Hematopoietic multipotent progenitor cell treated with erythropoietin and hydrocortisone succinate and interleukin-3 and kit ligand, for 8 days (in vitro differentiated cells): ENCODE measurements at places on chromosomes 11 and 22.
A peak's percentile ranks its signal among the peaks of the same experiment; 100 is the strongest.

GRCh38 chr22:24845041-24845898, 39.3 kb downstream of the SGSM1 start:
- DNase-seq: no peak

DNA sequence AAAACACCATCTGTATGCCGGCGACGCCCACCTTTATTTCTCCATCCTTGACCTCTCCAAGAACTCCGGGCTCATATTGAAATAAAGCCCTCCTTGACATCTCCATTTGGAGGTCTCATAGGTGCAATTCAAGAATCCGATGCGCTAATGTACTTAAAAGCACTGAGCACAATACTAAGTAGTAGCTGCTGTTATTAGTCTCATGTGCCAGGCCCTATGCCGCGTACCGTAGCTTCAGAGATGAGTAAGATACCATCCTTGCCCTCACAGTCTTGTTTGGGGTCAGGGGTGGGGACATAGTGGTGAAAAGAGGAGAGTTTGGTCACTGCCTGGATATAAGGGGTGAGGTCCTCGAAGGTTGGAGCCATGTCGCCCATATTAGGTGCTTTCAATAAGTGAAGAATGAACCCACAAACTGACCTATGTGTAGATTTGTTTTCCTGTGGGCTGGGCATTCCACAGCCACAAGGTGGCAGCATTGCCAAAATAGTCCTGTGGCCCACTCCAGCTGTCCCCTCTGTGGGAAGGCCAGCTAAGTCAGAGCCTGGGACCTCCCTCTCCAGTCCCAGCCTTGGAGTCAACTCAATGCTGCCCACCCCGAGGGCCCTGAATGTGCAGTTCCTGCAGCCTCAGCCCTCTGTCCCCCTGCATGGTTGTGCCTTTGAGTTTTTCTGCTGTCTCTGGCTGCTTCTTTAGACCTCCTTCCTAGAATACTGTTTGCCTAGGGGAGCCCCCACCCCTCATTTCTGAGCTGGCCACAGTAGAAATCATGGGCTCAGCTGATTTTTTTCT, 6.5 kb downstream of the DCPS start:
- peak; percentile 79 for DNase-seq

- no peak for DNase-seq
These were observed 115.0 kb downstream of the GGTLC2 start for GRCh38 chr22:22759371-22759770.

DNA sequence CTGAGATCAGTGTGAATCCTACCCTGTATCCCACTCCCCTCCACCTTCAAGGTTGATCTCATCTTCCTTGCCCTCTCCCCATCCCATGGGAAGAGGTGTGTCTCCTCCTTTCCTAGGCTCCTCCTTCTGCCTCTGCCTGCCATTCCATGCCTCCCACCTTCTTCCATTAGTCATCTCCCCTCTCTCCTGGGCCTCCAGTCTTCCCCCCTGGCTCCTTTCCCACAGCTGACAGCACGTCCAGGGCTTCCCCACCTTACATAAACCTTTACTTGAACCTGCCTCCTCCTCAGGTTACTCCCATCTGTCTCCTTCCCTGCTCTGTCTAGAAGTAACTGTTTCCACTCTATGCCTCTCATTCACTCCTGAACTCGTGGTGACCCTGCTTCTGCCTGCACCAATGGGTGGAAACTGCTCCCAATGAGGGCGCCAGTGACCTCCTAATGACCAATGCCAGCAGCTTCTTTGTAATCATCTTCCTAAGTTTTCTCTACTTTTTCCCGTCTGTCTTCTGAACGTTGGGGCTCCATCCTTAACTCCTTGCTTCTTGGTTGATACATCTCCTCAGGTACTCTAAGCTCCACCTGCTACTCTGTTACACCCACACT, 266.9 kb upstream of the NARS2 start:
- DNase-seq: no peak

DNA sequence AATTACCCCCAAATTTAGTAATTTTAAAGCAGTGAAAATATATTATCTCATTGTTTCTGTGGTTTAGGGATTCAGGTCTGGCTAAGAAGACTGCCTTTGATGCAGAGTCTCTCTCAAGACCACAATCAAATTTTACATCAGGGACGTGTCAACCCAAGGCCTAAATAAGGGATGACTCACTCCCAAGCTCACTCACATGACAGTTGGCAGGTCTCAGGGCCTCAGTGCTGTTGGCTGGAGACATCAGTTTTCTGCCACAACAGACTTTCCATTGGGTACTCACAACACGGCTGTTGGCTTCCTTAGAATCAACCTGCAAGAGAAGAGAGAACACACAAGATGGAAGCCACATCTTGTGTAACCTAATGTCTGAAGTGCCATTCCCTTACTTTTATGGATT, 377.3 kb downstream of the FAM181B start:
- DNase-seq: no peak

- no peak for DNase-seq
These were observed 58.8 kb upstream of the RDX start for GRCh38 chr11:110355011-110355744.

DNA sequence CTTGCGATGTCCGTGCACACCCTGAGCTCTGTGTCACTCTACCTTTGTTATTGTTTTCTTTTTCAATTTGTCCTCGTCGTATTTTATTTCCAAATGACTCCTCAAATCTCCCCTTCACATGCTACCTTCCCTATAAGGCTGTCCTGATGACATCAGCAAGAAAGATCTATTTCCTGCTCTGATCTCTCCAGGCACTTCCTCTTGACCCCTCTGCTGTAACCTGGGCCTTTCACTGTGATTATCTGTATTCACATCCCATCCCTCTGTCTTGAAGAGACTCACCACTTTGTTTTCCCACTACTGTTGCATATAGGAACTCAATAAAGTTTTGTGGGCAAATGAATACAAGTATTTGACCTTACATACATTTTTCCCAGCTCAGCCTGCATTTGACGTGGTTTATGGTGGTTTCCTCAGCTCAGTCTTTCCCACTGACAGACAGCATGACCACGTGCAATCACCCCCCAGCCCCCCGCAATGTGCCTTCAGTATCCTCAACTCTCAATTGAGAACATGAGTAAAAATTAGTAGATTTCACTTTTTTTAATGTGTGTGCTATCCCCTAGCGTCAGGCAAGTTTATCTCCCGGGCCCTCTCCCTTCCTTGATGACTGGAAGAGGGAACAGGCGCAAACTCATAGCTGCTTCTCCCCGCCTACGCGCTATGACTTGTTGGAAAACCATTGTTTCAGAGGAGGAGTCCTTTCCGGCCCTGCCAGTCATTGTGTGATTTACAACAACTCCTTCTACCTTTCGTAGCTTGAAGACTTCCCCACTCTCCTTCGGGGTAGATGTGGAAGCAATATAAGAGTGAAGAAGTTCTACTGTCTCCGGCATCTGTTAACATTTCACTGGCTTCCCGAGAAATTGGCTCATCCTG, 498.5 kb downstream of the NTM start:
- DNase-seq: no peak

- no peak for DNase-seq
These were observed 530.6 kb upstream of the KIRREL3 start for GRCh38 chr11:127531167-127531566.

GRCh38 chr22:21849489-21849888, 18.0 kb downstream of the MAPK1 start:
- no peak for DNase-seq

DNA sequence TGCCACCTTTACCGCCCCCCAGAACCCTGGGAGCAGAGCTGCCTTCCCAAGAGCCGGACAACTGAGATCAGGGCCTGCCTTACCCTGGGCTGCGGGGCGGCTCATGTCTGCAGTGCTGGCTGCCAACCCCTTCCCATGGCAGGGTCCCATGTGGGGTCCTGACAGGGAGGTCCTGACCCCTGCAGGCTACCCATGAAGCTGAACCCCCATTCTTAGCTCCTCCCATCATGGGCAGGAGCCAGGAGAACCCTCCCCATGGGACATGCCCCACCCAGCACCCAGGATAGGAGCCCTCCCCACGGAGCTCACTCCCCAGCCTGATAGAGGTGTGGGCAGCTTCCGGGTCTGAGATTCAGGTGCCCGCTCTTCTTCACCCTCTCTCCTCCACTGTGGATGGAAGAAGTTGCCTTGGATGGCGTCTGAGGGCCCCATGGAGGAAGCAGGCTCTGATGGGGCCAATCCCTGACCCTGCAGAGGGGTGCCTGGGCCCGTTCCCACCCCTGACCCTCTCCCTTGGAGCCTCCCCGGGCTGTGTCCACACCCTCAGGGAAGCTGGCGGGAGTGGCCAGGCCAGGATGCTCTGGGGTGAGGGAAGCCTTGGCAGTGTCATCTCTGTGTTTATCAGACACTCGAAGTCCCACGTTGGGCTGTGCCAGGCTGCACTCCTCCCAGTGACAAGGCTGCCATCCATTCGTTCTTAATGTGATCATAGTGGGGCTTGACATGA, 1508.2 kb downstream of the BRD1 start:
- DNase-seq: no peak

- no peak for DNase-seq
These were observed 53.4 kb upstream of the SPATA19 start for GRCh38 chr11:133898770-133899115.

DNA sequence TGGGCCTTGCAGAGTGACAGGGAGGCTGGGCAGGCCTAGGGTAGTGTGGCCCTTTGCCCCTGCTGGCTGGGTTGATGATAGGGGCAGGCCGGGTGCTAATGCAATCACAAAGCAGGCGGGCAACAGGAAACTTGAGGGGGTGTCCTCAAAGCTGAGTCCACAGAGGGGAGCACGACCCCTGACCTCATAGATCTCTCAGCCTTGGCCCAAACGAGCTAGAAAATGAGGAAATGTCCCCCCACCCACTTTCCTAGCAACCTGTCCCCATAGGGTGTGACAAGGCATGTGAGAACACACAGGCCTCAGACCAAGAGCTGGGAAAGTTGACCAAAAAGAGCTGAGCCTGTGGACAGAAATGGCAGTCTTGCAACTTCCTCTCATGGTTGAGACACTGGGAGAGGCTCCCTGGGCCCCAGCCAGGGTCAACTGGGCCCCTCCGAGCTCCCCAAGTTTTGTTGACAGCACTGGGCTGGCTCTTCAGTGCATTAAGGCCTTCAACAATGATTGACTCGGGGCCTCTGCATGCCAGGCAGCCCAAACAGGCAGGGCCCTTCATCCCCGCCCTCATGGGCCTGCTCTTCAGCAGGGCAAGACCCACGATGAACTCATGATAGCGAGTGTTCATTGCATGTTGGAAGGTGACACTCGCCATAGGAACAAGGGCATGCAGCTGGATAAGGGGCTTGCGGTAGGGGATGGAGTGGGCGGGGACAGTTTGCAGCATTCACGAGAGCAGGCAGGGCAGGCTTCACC, 9.8 kb upstream of the SPI1 start:
- peak; percentile 22 for DNase-seq

DNA sequence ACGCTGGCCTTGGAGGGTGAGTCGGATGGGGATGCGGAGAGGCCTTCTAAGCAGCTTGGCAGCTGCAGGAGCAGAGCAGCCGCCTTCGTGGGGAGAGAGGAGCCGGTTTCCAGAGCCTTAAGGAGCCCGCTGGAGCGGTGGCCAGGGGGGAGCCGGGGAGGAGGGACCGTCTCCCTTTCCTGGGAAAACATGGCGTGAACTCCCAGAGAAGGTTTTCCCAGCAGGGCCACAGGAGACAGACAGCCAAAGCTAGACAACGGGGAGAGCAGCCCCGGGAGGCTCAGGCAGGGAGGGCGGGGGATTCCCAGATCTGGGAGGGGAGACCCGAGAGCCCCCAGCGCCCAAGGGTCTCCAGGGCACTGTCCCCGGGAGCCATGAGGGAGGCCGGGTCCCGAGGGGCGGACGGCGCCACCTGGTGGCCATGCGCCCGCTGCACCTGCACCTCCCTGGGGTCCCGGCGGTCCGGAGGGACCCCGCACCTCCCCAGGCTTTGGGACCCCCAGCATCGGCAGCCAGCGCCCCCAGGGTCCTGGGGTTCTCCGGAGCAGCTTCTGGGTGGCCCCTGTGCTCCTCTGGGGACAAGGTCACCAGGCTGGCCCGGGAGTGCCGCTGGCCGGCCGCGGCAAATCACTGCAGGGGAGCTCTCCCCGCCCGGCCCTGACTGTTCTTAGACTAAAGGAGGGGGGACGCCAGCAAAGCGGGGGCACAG, 2.4 kb upstream of the SYT8 start:
- no peak for DNase-seq

- DNase-seq: no peak
These were observed 65.8 kb upstream of the RASSF10 start for GRCh38 chr11:12943311-12943710.

DNA sequence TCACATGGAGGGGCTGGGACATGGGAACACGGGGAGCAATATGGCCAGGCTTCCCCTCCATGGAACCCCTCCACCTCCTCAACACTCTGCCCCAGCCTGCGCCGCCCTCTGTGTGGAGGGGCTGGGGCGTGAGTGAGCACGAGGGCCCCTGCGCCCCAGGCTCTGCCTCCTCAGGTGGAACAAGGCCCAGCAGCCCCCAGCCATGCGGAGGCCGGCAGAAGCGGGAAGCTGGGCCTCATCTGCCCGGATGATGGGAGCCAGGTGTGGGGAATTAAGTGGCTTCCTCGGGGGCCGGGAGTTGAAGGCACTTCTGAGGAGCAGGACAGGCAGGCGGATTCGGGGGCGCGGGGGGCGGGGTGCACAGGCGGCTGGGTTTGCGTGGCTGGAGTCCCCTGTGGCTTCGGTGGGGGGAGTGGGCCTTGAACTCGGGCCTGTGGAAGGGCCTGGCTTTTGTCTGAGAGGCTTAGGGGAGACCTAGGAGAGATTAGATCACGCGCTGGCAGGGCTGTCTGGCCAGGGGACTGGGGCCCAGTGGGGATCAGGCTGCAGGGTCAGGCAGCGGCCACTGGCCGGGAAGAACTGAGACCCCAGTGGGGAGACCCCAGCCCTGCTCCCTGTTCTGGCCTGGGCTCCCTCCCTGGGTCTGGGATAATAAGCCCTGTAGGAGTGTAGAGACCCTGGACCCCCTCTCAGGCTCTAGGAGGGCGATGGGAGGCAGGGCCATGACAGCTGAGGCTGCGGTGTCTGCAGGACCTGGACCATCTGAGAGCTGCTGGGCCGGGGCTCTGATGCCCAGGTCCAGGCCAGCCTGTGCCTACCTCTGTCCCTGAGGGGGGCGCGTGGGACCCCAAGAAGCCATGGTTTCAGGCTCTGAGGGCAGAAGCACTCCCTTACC, 13.3 kb downstream of the PRR33 start:
- DNase-seq: no peak

DNA sequence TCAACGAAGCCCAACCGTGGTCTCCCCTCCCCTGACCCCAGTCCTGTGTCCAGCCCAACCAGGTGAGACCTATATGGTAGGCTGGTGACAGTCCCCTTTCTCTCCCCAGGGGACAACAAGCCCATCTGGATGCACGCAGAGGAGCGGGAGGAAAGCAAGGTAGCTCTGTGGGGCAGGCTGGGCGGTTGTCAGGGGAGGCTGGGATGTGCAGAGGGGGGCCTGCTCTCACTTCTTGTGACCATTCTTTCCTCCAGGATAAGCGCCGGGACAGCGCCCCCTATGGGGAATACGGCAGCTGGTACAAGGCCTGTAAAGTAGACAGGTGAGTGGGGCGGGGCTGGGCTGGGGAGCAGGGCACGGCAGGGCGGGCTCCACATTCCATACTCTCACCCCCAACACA, 3.5 kb upstream of the RAB1B start:
- peak; percentile 29 for DNase-seq
